D721Med (cell line): ENCODE measurements at places on chromosomes 2 and 18.

DNA sequence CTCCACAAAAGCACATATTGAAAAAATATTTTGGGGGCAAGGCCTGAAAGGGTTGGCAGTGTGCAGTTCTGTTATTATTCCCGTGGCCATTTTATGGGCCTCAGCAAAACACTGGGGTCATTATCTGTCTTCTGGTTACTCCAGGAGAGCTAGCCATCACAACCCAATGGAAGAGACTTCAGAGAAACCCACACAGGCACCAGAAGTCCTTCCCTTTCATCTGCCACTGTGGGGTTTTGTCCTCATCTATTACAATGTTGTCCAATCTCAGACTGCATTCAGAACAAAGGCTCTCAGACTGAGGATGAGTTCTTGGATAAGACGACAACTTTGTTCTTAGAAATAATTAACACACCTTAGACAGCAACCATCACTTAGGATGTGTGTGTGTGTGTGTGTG, 98.4 kb downstream of the PIEZO2 start:
- DNase-seq, result no peak

GRCh38 chr2:205680067-205680466, 2.2 kb upstream of the NRP2 start:
- no peak for DNase-seq

DNA sequence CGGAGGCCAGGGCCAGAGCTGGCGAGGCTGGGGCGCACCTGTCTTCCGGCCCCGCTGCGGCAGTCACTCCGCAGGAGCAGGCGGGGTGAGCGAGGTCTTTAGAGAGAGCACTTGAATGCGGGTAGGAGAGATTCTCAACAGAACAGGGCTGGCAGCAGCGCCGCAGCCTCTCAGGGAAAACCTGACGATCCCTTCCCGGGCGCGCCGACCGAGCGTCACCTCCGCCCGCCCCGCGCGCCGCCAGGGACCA, 526 bp downstream of the PRKRA start:
- DNase-seq, result no peak

DNA sequence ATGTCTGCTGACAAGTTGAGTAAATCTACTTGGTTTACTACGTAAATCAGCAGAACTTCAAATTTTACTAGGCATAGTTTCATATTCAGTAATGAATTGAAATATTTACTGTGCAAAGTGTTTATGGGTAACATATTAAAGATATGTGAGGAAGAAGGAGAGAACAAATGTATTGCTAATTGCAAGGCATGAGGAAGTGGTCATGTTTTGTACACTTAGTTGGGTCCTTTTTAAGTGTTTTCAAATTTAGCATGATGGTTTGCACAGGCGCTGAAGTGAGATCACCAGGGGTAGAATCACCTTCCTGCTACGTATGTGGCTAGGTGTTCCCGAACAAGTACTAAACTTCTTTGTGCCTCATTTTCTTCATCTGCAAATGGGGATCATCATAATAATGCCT, 1534.4 kb downstream of the LRP1B start:
- no peak for DNase-seq

DNA sequence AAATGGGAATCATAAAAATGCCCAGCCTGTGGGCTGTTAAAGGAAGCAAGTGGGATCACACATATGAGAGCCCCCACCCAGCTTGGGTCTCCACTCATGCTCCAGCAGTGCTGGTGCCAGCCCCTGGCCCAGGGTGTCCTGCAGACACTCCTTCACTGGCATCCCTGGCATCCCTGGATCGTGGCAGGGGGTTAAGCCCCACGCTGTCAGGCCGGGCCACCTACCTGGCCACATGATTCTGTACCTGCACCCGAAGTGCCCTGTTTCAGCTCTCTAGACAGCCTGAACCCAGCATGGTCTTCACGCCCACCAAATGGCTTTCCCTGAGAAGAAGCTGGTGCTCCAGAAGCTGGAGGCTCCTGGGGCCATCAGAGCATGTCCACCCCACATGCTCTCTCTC, 137.4 kb downstream of the INHBB start:
- DNase-seq, result no peak

DNA sequence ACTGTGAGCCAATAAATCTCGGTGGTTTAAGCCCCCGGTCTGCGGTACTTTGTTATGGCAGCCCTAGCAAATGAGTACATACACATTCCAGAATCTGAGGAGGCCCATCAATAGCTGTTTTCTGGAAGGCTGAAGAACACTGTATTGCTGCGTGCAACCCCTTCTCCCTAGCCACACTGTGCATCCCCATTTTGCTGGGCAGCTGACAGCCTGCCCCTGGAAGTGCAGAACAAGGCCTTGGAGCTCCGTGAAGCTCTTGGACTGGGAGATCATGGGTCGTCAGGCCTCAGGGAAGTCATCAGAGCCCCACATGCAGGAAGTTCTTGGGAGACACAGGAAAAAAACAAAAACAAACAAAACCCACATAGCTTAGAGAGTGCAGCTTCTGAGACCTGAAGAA, 90.6 kb upstream of the ST6GAL2 start:
- DNase-seq, result no peak

DNA sequence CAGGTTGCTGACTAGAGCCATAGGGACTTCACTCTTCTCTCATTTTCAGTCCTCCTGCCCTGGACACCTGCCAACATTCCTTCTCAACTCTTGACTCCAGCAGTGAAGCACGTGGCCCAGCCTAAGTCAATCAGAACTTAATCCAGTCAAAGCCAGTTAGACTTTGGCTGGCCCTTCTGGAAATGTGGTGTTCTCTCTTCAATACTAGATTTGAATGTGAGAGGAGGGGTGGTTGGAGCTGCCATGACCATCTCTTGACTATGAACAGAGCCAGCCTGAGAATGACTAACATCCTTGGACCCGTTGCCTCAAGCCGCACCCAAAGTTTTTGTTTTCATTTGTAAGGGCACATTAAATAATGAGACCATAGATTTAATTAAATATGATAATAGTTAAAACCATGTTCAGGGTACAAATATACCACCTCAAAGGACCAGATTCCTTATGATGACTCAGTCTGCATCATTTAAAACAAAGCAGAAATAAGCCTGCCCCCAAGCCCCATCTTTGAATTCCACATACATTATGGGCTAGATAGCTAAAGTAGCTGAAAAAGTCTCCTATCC, 49.7 kb upstream of the RASGRP3 start:
- no peak for DNase-seq

GRCh38 chr2:20425884-20426283, 21.0 kb upstream of the RHOB start:
- DNase-seq, result no peak

DNA sequence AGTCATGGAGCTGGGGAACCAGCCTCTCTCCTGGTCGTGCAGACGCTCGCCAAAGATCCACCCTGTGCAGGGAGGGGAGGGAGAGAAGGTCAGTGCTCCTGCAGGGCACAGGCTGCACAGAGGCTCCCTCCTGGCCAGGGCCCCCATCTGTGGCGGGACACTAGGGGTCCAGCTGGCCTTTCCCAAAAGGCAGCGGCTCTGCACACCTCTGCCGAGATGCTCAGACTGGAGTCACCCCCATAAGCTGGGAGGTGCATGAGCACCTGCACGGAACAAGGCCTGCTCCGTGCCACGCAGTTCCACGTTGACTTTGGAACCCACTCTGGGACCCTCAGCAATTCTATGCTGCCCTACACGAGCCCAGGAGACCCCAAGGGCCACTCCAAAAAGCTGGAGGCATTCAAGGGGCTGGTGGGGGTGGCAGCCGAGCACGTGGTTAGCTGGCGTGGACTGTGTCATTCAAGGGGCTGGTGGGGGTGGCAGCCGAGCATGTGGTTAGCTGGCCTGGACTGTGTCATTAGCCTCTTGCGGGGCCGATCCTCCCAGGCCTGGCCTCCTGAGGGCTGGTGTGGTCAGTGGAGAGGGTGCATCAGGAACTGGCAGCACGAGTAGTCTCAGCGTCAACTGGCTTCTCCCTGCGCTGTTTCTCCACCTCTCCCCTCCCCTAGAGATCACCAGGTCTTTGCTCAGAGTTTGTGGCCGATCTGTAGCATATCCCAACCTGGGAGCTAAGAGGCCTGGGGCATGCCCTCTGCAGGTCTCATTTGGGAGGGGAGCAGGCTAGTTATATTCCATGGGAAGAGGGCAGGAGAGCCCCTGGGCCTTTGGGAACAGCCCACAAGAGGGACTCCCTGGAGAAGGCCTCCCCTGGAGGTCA, 9.8 kb downstream of the SNORC start:
- DNase-seq, result no peak

DNA sequence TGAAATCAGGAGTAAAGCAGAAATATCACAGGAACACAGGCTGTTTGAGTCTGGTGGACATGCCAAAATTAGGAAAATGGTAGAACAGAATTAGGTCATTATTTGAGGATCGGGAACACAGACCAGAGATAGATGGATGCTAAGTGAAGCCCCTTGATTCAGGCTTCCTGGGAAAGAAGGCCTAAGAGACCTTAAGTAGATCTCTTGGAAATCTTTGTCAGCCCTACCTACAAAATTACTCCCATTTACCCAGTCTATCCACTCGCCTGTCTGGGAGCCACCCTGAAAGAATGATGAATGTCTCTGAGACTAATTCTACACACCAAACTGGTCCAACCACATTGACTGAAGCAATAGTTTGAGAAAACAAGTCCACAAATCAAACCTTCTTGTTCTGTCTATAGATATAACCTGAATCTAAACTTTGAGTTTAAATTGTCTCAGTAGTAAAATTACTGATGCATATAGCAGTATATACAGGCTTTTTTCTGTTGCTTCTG, 36.6 kb upstream of the TANK start:
- DNase-seq, result no peak

GRCh38 chr18:21703241-21703820, 1.2 kb downstream of the ABHD3 start:
- DNase-seq, result no peak

DNA sequence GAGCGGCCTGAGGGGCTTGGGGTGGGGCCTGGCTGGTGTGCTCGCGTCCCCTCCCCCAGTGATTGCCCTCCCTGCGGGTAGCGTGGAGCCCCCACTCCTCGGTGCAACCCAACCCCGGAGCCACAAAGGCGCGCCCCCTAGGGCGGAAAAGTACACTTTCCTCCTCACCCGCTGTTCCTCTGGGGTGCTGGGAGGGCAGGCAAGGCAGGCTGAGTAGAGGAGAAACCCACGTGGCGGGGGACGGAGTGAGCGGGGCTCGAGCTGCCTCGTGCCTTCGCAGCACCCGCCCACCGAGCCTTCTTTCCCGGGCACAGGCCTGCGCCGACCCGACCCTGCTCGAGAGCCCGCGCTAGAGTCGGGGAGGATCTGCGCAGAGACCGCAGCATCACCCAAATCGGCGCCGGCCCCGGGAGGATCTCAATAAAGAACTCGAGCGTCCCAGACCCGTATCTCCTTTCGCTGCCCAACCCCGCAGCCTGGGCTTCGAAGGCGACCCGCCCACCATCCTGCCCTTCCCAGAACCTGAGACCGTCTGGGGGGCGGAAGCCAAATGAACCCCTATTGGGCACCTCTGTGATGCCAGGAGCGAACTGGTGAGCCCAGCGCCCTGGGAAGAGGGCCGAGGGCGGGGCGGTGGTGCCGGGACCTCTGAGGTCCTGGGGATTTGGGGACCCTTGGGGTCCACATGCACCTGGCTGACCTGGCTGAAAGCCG, 1.5 kb downstream of the UCN start:
- no peak for DNase-seq

DNA sequence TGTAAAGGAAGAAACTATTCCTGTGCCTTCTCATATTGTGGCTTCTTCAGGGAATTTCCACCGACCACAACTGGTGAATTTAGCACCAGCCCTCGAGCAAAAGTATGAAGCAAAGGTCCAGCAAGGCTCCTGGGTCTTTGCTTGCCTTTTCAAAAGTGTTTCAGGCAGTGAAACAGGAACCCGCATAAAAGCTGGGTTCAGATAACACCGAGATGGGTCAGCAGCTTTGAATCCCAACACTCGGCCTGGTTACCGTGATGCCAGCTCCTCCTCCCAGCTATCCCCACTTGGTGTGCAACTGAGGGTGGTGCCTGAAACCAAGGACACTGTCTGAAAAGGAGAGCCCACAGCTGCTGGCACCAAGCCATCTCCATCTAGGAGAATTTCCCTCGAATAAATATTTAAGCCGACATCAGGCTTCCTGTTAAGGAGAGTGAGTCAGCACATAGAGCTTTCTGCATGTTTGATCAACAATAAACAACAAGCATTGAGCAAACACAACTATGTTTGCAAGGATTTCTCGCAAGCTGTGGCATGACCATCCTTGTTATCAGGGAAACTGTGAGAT, 69.5 kb downstream of the ANTXR1 start:
- DNase-seq, result no peak

DNA sequence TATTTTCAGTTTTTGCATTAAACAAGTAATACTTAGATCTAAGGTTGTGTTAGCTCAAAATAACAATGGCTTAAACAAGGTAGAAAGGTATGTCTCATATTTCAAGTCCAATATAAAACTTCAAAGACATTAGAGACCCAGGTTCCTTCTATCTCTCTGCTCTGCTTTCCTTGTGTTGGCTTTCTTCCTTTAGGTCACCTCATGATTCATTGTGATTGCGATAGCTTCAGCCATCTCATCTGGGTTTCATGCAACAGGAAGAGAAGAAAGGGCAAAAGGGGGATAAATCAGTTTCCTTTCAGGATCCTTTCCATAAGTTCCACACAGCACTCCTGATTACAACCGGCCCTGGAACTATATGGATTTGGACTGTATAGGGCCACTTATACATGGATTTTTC, 16.0 kb upstream of the TBR1 start:
- no peak for DNase-seq

DNA sequence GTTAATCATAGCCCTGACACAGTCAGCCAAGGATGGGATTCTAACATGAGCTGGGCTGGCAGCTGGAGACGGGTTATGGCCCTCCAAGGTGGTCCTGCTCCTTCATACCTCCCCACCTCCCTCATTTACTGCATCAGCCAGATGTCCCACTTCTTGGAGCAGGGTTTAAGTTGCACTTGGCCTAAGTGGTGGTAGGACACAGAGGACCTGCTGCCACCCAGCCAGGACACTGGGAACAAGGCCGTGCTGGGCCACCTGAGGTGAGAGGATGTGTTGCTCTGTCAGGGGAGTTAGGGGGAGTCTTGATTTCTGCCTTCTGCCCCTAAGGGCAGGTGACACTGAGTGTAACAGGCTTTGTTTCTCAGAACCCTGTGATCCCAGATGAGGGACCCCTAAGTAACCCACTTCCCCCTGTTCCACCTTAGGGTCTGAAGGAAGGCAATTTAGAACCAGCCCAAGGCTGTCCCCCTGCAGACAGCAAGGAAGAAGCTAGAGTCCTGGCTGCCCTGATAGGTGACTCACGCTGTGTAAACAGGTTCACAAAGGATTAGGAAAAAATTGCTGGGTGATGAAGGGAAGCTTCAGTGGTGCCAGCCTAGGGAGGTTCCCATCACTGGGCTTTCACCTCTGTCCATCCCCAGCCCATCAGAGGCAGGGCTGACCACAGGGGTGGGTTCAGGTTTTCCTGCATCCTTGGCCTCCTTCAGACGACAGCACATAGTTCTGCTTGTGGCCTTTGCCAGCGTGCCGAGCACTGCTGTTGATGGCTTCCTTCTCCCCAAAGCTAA, 114.3 kb upstream of the MCFD2 start:
- no peak for DNase-seq

- DNase-seq, result no peak
These were observed 148.1 kb downstream of the MBP start for GRCh38 chr18:76984193-76985155.

GRCh38 chr2:227717687-227718567, at the start of gene SLC19A3:
TSS of gene SLC19A3 (minus strand) at chr2:227718028. CDS start at chr2:227702318, 15,710 bp downstream.
- DNase-seq, result peak; percentile 46
